ENCODE measurements at places on chromosomes 5 and 9.

DNA sequence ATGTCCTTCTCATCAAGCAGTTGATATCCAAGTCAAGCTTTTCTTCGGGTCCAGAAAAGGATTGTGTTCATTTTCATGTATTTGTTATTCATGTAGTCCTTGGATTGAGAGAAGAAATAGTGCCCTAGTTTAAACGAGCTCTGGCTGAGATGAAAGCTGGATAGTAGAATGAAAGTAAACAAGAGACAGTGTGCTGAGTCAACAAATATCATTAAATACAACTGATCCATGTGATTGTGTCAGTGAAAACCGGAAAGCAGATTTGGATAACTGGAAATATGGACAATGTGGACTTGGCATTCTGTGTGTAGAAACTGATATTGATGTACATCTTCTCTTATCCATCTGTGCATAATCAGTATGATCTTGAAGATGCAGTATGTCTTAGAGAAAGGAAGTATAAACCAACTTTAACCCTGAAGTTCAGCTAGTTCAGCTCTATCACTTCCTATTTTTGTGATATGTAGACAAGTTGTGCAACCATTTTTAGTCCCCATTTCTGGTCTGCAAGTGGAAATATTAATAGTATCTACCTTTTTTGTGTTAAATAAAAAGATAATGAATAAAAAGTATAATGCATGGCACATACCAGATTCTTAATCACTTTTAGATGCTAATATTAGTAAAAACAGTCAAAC is 4.4 kb downstream of the MUSK start:
- no peak for DNase-seq

GRCh38 chr5:9885164-9885563 is 255.0 kb upstream of the TAS2R1 start:
- DNase-seq: no peak

- no peak for DNase-seq
Measured at GRCh38 chr5:118544887-118545449, 443.4 kb downstream of the DTWD2 start.

- DNase-seq: no peak
Measured at GRCh38 chr9:129854588-129855110, 19.4 kb downstream of the USP20 start.

All from esophagus squamous epithelium (tissue), 5 donors.